Left cardiac atrium (tissue), 4 donors: ENCODE measurements at places on chromosomes 16 and 17. TPM values are rescaled to one million over a fixed set of nuclear protein-coding genes. Genes with fewer than 3 reads are reported as not detected.
A peak's percentile ranks its signal among the peaks of the same experiment; 100 is the strongest.

DNA sequence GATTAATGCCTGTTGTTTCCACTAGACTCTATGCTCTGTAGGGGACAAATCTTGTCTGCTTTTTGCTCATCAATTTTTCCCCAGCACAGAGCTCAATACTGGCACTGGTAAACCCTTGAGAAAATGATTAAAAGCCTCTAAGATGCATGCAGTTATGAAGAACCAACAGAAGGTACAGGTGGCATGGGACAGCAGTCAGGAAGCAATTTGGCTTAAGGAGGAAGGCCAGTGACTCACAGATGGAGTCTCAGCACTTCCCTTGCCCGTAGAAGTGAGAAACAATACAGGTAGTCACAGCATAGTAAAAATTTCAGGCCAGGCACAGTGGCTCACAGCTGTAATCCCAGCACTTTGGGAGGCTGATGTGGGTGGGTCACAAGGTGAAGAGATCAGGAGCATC is 504.7 kb upstream of the RBFOX1 start:
- DNase-seq = no peak

DNA sequence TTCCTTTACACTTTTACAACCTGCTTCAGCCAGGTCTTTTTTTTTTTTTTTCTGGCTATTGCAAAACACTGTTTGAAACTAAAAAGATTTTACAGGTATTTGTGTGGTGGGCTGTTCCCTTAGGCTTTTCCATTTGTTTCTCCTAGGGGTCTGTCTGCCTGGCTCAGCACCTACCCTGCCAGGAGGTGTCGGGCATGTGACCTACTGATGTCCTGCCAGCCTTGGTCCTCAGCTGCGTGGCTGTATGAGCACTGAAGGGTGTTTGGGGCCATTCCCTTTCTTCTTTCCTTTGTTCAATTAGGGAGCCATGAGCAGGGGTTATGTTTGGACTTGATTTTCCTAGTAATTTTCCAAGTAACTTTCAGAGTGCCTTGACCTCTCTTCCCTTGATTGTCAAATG is 269.2 kb upstream of the SALL1 start:
- no peak for DNase-seq

DNA sequence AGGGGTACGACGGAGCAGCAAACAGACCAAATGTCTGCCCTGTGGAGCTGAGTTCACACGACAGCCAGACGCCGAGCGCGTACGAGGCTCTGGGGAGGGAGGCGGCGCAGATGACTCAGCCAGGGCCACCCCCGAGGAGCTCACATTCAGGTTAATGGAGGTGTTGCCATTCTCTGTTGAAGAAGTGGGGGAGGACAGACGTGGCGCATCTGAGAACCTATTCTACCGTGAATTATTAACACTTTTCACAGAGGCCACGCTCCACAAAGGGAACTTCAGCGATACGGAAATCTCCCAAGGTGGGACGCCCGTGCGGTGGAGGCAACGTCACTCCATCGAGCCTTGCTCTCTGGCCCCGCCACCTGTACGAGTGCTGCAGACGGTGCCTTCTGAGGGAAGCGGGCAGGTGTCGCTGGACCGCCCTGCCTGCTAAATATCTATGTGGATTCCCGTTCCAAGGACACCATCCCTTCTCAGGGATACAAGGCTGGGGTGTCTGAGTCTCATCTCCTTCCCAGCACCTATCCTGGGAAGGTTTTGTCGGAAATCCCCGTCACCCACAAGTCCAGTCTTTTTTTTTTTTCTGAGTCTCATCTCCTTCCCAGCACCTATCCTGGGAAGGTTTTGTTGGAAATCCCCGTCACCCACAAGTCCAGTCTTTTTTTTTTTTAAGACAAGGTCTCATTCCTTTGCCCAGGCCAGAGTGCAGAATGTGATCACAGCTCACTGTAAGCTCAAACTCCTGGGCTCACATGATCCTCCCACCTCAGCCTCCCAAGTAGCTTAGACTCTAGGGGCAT is 19.0 kb downstream of the ABR start:
- no peak for DNase-seq

- no peak for DNase-seq
Measured at GRCh38 chr16:11431915-11432465, 86.7 kb downstream of the RMI2 start.

GRCh38 chr17:71780596-71780995 is 340.2 kb upstream of the SOX9 start:
- no peak for DNase-seq

GRCh38 chr17:8556074-8556473 is 74.5 kb downstream of the MYH10 start:
- DNase-seq = no peak

GRCh38 chr17:64216338-64217248 is 46.5 kb downstream of the TEX2 start:
- DNase-seq = peak; percentile 40

GRCh38 chr17:80870401-80870800 is 121.2 kb upstream of the CHMP6 start:
- DNase-seq = no peak

- DNase-seq = no peak
Measured at GRCh38 chr16:66706506-66706880, 9.9 kb upstream of the CMTM4 start.

Gene TMEM92
- total RNA-seq = 0.10 TPM

Gene TNFRSF13B
- total RNA-seq = not detected
